ENCODE measurements at places on chromosomes 5 and 9.

DNA sequence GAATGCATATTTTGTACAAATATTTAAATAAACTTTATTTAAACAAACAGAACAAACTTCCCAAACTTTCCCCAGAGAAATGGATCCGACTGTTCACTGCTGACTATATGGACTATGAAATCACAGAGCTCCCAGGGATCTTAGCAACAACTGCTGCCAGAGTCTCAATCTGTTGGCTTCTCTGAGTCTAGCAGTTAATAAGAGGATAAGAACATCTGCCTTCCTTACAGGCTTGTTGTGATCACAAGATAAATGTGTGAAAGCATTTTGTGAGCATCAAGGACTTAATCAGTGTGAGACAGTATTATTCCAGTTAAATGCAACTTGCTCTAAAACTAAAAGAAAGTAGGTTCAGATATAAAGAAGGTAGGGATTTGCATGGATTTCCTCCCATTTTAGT lies 31.4 kb upstream of the MYOT start:
- no peak for DNase-seq

DNA sequence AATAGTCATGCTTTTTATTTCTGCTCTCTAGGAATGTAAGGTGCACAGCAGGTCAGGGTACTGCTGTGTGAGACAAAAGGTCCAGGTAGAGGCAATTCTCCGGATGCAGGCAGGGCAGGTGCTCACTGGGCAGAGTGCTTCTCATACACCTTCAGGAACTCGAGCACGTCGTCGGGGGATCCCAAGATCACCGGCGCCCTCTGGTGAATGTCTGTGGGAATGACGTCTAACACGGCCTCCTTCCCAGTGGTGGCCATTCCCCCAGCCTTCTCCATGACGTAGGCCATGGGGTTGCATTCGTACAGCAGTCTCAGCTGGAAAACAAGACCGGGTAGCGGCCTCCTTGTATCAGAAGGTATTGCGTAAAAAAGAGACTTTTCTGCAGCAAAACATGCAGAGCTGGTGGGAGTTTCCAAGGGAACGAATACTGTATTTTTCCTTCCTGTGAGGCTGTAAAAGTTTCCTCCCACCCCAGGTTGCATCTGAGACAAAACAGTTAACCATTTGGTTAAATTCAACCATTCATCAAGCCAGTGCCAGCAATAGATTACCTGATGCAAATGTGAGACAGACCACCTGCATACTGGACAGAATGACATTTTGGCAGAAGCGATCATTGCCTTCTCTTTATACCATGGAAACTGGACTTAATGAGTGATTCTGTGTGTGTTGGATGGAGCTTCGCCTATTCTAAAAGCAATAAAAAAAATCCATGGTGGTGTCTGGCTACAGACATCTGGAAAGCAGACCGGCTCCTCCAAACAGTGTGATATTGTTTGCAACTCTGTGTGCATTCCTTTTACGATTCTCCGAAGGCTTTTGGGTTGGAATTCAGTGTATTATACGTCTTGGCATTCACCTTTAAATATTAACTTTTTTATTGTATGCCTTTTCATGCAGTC lies 9.9 kb upstream of the FBP2 start:
- DNase-seq, result no peak

- DNase-seq, result no peak
Observed at GRCh38 chr5:112915831-112916230, 6.2 kb downstream of the REEP5 start.

DNA sequence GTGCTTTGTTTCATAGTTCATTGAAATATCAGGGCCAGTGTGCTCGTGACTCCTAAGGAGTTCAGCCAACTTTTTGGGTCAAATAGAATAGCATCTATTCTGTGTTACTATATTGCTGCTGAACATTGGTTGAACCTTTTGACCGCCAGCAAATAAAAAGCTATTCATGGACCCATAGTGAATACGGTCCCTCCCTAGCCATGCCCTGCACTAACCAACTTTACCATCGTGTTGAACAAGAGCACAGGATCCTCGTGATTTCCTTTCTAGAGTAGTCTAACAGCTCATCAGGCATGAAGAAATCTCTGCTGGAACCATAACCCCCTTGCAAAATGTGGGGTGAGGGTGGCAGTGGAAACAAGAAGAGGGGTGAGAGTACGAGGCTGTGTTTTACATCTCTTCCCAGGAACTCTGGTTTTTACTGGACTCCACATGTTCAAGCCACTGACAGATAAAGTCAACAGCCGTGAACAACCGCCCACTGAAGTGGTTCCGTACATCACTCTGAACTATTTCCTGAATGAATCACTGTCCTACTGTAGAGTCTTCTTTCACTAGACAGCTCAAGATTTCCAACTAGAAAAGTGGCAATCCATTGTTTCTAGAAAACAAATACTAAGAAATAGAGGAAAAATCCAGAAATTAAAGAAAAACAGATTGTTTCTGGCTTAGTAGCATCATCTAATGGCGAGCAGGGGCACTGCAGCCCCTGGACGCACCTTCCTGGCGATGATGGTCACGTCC lies 70.1 kb upstream of the SPATA31E1 start:
- no peak for DNase-seq

DNA sequence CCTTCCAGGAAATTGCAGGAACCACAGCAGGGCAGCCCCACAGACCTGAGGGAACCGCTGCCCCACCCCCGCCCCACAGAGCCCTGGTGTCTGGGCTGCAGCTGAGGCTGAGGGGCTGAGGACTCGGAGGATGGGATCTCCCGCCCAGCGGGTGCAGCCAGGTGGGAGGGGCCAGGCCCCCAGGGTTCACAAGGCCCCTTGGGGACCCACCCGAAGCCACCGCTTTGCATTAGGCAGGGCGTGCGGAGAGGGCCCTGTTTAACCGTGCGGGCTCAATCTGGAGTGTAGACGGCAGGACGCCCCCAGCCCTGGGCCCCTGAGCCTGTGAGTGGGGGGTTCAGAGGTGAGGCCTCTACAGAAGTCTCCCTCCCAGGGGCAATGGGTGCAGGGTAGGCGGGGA lies 10.8 kb downstream of the NOTCH1 start:
- no peak for DNase-seq

- no peak for DNase-seq
Observed at GRCh38 chr5:122779451-122779850, 4.6 kb downstream of the SNX2 start.

DNA sequence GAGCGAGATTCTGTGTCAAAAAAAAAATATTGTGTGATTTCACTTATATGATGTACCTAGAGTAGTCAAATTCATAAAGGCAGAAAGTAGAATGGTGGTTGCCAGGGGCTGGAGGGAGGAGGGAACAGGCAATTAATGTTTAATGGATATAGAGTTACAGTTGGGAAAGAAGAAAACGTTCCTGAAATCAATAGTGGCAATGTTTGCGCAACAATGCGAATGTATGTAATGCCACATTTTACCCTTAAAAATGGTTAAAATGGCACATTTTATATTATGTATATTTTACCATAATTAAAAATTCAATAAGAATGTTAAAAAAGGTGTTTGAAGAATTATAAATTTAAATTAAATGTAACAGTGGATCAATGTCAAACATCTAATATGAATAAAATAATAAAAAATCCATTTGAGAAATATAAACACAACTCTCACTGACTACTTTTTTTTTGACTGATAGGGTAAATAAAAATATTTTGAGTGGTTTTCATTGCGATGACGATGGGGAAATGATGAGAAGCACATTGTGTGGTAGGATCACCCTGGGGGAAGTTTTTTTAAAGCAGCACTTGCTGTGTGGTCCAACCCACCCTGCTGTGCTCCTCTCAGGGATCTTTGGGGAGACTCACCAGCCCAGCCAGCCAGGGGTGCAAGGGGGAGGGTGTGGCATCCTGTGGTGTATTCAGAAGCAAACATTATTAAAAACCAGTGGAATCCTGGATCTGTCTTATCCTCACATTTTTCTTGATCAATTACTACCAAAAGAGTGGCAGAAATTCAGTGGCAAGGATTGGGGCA lies 4.3 kb downstream of the FYB1 start:
- no peak for DNase-seq

DNA sequence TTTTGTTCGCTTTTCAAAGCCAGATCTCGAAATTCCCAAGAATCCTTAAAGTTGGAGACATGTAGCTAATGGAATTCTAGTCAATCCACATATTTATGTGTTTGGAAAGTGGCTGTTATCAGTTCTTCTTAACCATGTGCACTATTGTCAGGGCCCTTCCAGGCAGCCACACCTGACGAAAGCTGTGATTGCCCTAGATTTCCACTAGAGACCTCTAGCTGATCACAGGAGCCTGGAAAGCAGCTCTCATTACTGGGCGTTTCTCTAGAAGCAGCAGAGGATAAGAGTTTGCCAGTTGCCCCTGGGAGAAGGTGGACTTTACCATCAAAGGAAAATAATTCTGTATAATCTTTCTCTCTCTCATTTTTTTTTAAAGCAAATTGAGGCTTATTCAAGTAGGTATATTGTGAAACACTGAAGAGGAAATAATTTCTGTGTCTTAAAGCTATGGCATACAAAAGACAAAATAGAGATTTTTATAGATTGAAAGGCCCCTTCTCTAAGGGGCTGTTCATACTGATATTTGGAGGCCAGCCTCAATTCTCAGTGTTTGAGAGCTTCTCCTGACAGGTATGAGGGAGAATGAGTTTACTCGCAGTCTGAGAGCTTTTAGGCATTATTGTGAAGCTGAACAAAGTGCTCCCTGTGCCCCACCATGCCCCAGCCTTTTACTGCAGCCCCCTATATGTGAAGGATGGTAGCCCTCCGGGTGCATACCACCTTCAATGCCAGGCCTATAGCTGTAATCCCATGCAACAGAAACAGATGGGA lies 405.4 kb upstream of the ACTBL2 start:
- DNase-seq, result no peak

- DNase-seq, result no peak
Observed at GRCh38 chr5:2560435-2560834, 191.0 kb downstream of the IRX2 start.

DNA sequence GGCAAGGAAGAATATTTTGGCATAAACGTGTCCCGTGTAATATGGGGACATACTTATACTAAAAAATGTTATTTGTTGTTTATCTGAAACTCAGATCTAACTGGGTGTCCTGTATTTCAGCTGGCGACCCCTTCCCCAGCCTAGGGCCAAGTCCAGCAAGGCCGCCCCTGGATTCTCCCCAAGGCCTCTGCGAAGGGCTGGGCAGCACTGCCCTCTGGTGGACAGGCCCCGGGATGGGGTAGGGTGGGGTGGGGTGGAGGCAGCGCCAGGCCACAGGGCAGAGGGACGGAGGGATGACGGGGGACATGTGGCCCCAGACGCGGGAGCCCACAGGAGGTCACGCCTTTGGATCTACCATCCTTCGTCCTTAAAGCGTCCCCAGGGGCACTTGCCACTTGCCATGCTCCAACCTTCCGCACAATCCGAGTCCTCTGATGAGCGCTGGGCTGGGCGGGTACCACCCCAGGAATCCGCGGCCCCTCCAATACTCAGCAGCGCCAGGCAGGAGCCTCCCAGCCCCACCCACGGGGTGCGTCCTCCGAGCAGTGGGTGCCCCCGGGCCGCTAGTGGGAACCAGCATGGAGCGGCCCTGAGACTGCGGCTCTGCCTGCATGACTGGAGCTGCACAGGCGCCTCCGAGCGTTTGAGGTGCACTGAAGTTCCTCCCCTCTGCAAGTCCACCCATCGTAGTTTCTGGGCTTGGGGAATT lies 7.1 kb upstream of the AGPAT2 start:
- DNase-seq, result no peak
